ENCODE measurements at places on chromosomes 11 and 22.

- DNase-seq, result no peak
Measured at GRCh38 chr11:117861151-117862018, 15.1 kb downstream of the FXYD6 start.

DNA sequence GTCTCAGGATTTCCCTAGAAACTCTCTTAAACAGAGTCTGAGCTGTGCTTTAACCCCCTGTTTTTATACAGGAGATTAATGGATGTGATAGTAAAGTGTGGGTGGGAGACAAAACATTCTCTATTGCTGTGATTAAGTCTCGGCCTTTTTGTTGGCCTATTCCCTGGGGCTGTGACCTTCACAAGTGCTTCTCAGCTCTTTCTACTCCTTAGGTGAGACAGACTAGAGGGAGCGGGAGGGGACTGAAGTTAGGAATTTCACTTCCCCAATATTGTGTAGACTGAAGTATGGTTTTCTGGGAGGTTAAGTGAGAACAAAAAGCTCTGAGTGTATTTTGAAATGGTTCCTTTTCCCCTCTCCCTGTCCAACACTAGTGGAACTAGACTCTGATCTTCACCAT is 29.8 kb upstream of the OR8B8 start:
- no peak for DNase-seq

DNA sequence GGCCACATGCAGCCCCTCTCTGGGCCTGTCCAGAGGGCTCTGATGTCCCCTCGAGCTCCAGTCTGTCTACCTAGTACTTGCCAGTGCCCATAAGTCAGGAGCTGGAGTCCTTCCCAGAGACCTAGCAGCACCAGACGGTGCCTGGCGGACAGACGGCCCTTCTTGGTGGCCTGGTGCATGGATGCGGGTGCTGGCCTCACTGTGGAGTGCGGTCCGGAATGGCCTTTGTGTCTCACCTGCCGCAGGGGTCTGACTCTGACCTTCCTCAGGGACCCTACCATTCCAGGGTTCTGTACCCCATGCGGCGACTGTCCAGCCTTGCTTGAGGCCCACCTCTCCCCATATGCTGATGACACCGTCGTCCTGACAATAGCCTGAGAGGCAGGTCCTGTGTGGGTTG is 29.4 kb upstream of the SMIM38 start:
- no peak for DNase-seq

DNA sequence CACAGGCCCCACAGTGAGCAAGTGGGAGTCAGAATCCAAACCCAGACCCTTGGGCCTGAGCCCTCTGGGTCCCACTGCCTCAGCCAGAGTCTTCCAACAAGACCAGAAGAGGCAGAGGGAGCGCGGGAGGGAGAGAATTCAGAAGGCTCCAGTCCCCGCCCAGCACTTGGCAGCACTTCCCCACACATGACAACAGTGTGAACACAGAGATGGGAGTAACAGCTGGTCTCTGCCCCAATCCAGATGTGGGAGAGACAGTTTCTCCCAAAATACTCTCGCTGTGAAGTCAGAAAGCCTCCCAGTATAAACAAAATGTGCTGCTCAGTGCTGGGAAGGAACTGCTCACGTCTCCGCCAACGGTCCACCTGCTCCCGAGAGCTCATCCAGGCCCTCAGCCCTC is 219.9 kb downstream of the MN1 start:
- DNase-seq, result no peak

GRCh38 chr11:69361466-69361865 is 67.5 kb downstream of the MYEOV start:
- DNase-seq, result no peak

- no peak for DNase-seq
Measured at GRCh38 chr11:102382384-102382783, 35.4 kb downstream of the BIRC2 start.

DNA sequence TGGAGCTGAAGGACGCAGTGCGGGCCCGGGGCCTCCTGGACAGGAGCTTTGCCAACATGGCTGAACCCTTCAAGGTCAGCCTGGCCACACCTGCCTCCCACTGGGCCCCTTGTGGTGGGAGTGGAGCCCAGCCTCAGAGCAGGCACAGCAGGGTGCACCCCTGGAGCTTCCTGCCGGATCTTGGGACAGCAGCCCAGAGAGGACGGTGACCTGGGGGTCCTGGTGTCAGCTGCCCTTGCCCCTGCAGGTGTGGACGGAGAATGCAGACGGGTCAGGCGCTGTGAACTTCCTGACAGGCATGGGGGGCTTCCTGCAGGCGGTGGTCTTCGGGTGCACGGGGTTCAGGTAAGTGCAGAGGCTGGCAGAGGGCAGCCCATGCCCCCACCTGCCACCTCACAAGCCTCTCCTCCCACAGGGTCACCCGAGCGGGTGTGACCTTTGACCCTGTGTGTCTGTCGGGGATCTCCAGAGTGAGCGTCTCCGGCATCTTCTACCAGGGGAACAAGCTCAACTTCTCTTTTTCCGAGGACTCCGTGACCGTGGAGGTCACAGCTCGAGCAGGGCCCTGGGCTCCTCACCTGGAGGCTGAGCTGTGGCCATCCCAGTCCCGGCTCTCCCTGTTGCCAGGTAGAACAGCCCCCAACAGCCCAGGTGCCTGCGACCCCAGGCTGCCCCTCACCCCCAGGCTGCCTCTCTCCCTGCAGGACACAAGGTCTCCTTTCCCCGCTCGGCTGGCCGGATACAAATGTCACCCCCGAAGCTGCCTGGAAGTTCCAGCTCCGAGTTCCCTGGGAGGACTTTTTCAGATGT is 5.1 kb downstream of the PGGHG start:
- DNase-seq, result no peak

Measured in cortex of kidney (tissue), 1 donor.